ENCODE measurements at places on chromosomes 2 and 18. TPM values are rescaled to one million over a fixed set of nuclear protein-coding genes. Genes with fewer than 3 reads are reported as not detected.
A peak's percentile ranks its signal among the peaks of the same experiment; 100 is the strongest.

GRCh38 chr2:109614715-109615636 lies 812 bp downstream of the SOWAHC start:
- H3K27ac ChIP-seq: no peak overlapping the region
- H3K4me1 ChIP-seq: peaks cover 8% of the 10 kb centered on the region
- H3K36me3 ChIP-seq: peaks cover 2% of the 10 kb centered on the region

DNA sequence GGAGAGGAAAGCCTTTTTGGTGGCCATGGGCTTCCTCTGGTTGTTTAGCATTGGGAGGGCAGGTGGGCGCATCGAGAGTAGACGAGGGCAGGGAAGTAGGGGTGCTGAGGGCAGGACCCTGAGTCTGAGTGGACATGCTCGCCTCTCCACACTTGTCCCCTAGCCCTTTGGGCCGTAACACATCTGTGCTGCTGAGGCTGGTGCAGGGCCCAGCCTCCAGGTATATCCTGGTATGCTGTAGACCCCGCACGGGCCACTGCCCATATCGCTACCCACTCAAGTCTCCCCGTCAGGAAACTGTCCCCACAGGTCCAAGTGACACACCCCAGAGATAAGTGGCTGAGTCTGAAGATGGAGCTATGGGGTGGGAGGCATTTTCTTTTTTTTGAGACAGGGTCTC lies 13.7 kb upstream of the CCDC74B start:
- H3K4me3 ChIP-seq: no peak overlapping the region
- peaks cover 13% of the 10 kb centered on the region for H3K4me1 ChIP-seq
- H3K27me3 ChIP-seq: no peaks in the 10 kb centered on the region
- H3K36me3 ChIP-seq: peaks cover 16% of the 10 kb centered on the region

GRCh38 chr2:190357600-190357999 lies 14.2 kb downstream of the INPP1 start:
- H3K36me3 ChIP-seq: no peaks in the 10 kb centered on the region
- H3K27me3 ChIP-seq: no peaks in the 10 kb centered on the region
- no peak for DNase-seq
- H3K4me3 ChIP-seq: no peak overlapping the region
- H3K27ac ChIP-seq: no peak overlapping the region
- H3K4me1 ChIP-seq: peaks cover 16% of the 10 kb centered on the region

ATP6V1B1 gene
- total RNA-seq: not detected

DNA sequence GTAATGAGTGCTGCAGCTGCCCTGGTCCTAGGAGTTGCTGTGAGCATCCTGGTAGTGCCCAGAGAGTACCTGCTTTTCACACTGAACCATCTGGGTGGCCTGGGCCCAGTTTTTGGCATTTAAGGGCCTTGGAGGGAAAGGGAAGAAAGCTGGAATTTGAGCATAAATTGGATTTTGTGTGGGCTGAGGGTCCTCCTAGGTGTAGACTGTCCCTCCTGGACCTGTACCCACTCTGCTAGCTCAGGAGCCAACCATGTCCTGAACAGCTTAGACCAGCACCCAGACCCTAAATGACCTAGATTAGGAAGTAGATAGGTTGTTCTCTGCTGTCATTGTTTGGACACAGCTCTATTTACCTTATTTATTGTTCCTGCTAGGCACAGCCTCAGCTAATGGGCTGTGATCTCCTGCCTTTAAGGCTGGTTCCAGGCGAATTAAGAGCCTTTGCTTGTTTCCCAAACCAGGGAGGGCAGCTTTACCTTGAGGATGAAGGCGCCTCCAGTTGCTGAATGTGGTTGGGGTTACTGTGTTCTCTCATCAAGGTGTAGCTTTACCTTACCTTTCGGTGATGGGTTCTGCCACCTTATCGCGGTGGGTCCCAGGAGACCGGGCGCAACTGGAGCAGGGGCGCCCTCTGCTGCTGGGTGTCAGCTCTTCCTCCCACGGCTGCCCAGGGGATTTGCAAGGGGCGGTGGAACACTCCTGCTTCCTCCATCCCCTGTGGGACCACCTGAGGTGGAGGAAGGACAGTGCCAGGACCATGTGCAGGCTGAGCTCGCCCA lies 34.4 kb downstream of the ITGA6 start:
- H3K4me1 ChIP-seq: peaks cover 89% of the 10 kb centered on the region
- DNase-seq: peak; percentile 76
- peak overlapping the region; percentile 30 for H3K4me3 ChIP-seq
- H3K36me3 ChIP-seq: no peaks in the 10 kb centered on the region

NT5C1B gene
- total RNA-seq: not detected

- H3K36me3 ChIP-seq: no peaks in the 10 kb centered on the region
- DNase-seq: no peak
- H3K4me3 ChIP-seq: no peak overlapping the region
- peaks cover 2% of the 10 kb centered on the region for H3K27me3 ChIP-seq
- H3K4me1 ChIP-seq: no peaks in the 10 kb centered on the region
Observed at GRCh38 chr2:152618193-152618564, 99.1 kb downstream of the PRPF40A start.

DNA sequence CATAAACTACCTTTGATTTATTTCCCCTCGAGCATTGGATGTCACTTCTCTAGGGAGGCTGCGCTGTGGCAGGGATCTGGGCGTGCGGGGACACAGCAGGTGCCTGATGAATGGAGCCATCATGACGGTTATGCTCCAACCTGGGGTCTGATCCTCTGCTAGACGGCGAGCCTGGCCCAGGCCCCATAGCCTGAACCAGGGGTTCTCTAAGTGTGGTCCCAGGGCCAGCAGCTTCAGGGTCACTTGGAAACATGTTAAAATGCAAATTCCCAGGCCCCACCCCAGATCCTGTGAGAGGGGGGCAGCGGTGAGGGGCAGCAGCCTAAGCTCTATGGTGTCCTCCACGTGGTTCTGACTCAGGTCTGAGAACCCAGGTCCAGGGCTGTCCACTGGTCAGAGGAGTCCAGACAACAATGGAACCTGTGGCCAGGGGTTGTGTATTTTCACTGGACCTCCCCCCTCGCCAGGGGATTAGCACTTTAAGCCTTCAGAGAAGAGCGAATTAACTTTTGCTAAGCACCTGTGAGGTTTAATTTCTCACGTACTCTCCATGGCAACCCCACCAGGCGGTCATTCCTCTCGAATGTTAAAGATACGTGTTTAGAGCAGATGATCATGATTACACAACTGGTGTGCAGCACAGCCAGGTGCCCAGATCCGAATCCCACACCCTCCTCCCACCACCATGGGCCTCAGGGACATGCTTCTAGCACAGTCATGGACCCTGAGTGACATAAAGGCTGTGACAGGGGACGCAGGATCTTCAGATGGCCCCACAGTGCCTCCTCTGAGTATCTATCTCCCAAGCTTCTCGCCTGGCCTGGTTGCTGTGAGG lies 1.6 kb upstream of the ARHGEF4 start:
- no peak for DNase-seq
- peaks cover 35% of the 10 kb centered on the region for H3K27me3 ChIP-seq
- no peak overlapping the region for H3K4me3 ChIP-seq
- H3K4me1 ChIP-seq: no peaks in the 10 kb centered on the region

KCNK3 gene
- not detected for total RNA-seq

DNA sequence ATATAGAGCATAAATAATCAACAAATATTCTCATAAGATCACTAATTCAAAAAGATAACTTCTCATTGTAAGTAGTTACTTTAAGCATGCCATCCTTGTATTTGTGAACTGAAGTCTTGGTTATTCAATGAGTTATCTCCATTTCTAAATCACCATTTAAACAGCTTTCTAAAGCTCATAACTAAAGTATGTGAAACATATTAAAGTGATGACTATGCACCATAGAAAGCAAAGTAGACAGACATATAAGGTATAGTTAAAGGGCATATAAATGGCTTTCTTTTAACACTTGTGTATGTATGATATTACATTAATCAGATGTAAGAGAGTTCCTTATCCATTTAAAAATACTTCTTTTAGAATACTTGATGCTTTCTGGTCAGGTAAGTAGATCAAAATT lies 83.5 kb downstream of the IKZF2 start:
- no peak overlapping the region for H3K4me3 ChIP-seq
- H3K27ac ChIP-seq: no peak overlapping the region
- no peak for DNase-seq
- H3K36me3 ChIP-seq: no peaks in the 10 kb centered on the region
- peaks cover 56% of the 10 kb centered on the region for H3K4me1 ChIP-seq

RNF125 gene
- 19.1 TPM for total RNA-seq

TMEM178A gene
- total RNA-seq: 0.31 TPM

GRCh38 chr18:31049189-31049588 lies 6.6 kb upstream of the DSC3 start:
- no peak overlapping the region for H3K4me3 ChIP-seq
- H3K4me1 ChIP-seq: no peaks in the 10 kb centered on the region
- H3K36me3 ChIP-seq: peaks cover under 1% of the 10 kb centered on the region
- H3K27ac ChIP-seq: no peak overlapping the region

NEU2 gene
- total RNA-seq: not detected

RGPD3 gene
- 0.34 TPM for total RNA-seq

CCDC141 gene
- total RNA-seq: 7.8 TPM

GRCh38 chr18:26700201-26700600 lies 151.8 kb upstream of the KCTD1 start:
- no peaks in the 10 kb centered on the region for H3K4me1 ChIP-seq
- H3K27me3 ChIP-seq: no peaks in the 10 kb centered on the region
- H3K27ac ChIP-seq: no peak overlapping the region
- H3K4me3 ChIP-seq: no peak overlapping the region

GRCh38 chr2:42028571-42029148 lies 19.2 kb upstream of the PKDCC start:
- H3K27me3 ChIP-seq: peaks cover 15% of the 10 kb centered on the region
- no peak for DNase-seq
- no peak overlapping the region for H3K27ac ChIP-seq
- H3K4me1 ChIP-seq: no peaks in the 10 kb centered on the region
- no peak overlapping the region for H3K4me3 ChIP-seq

VAMP5 gene
- total RNA-seq: 29.4 TPM

DNA sequence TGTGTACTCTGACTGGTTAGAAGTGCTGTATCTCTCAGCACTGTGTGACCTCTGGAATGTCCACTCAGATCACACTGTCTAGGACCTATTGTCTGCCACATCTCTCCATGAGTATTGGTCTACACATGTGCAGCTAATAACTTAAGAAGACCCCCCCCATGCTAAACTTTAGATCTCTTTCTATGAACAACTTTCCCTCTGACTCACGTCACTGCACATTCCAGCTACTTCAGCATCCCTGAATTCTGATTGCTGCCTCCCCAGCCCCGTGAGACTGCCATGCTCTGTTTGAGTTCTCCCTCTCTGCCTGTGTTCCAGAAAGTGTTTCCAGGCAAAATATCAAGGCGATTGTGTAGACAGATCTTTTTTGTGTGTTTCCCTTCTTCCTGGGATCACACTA lies 41.8 kb downstream of the RAPGEF4 start:
- H3K36me3 ChIP-seq: no peaks in the 10 kb centered on the region
- no peaks in the 10 kb centered on the region for H3K4me1 ChIP-seq
- H3K27me3 ChIP-seq: peaks cover 9% of the 10 kb centered on the region
- no peak overlapping the region for H3K4me3 ChIP-seq

DNA sequence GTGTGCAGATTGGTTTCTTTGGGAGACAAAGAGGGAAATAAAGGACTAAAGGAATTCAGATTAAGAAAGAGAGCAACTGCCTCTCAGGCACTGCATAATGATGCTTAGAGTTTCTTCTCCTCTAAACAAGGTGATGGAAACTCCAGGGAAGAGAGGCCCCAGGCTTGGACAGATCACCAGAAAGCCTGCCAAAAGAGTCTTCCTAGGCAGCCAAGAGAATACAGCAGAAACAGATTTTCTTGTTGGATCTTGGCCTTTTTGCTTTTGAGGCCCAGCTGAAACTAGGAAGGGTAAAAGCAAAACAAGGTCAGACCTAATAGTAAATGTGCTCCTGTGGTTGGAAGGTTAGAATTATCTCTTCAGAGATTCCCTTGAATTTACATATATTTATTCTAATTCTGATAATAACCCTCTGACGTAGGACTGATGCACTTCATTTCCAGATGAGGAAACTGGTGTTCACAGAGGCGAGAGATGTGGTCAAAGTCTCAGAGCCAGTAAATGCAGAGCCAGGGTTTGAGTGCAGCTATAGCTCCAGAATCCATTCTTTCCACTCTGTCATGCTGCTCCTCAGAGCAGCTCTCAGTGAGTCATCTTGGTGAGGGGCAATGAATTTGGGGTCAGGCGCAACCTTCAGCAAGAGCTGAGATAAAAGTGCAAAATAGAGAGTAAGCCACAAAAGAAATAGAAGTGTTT lies 142.3 kb upstream of the FBXO11 start:
- H3K27me3 ChIP-seq: peaks cover 2% of the 10 kb centered on the region
- H3K4me3 ChIP-seq: no peak overlapping the region
- no peak for DNase-seq
- H3K27ac ChIP-seq: no peak overlapping the region
- H3K4me1 ChIP-seq: no peaks in the 10 kb centered on the region
- H3K36me3 ChIP-seq: no peaks in the 10 kb centered on the region

GRCh38 chr18:46950064-46950656 lies 32.8 kb downstream of the KATNAL2 start:
- no peaks in the 10 kb centered on the region for H3K36me3 ChIP-seq
- no peaks in the 10 kb centered on the region for H3K4me1 ChIP-seq
- peaks cover 11% of the 10 kb centered on the region for H3K27me3 ChIP-seq
- DNase-seq: no peak
- H3K27ac ChIP-seq: no peak overlapping the region

GRCh38 chr2:217795067-217795466 lies 207.7 kb downstream of the TNS1 start:
- no peak overlapping the region for H3K4me3 ChIP-seq
- H3K4me1 ChIP-seq: peaks cover 5% of the 10 kb centered on the region
- no peak for DNase-seq
- no peak overlapping the region for H3K27ac ChIP-seq
- H3K27me3 ChIP-seq: no peaks in the 10 kb centered on the region
- no peaks in the 10 kb centered on the region for H3K36me3 ChIP-seq

ALLC gene
- total RNA-seq: not detected

DNA sequence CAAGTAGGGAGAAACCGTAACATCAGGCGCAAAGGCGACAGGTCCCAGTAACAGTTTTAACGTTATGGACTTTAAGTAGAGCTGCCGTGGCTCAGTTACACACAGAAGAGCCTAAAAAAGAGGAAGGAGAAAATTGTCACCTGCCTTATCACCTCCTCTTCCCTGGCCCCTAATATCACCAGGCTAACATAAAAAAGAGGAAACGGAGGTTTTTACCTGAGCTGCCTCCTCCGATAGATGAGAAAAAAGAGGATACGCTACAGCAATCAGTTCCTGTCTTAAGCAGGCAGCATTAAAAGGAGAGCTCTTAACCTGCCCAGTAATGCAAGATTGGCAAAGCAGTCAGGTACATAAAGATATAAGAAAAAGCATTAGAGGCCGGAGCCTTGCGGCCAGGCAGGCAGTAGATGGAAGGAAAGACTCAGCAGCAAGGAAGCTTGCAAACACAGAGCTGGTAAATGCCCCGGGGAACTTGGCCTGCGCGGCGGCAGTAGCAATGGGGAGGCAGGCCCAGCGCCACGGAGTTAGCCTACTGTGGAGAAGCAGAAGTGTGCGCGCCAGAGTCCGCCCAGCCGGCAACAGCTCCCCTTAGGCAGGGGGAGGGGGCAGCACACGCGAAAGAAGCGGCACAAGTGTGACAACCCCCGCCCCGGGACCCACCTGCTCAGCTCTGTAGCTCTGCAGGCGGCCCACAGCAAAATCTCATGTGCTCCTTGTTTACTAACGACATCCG lies 116.3 kb upstream of the SCN7A start:
- peak; percentile 20 for DNase-seq
- no peak overlapping the region for H3K27ac ChIP-seq
- peak overlapping the region; percentile 57 for H3K4me3 ChIP-seq
- H3K27me3 ChIP-seq: peaks cover 16% of the 10 kb centered on the region
- no peaks in the 10 kb centered on the region for H3K36me3 ChIP-seq

DHRS9 gene
- not detected for total RNA-seq

HAAO gene
- total RNA-seq: 0.63 TPM

Measured in activated CD8-positive, alpha-beta T cell treated with anti-CD3 and anti-CD28 coated beads for 36 hours (primary cell).